GM23248 (cell line): ENCODE measurements at places on chromosomes 2 and 18.

DNA sequence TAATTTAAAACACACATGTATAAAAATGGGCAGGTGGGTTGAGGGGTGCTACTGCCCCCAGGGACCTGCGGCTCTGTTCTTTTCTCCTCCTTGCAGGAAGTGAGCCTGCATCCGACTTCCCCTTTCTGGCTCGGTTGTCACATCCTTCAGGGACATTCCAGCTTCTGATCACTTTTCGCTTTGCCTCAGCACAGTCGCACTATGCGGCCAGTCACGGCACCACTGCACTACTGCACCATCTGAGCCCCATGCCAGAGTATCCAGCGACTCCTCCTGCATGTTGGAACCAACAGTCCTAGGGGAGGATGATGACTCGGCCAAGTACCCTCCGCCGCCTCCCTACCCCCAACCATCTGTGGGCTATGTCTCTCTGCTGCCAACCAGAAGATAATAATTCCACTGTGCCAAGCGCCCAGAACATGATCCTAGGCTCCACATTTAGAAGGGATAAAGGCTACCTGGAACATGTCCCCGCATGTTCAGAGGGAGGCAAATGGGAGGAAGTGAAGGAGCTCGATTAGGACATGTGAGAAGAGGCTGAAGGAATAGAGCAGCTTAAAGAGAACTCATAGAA is 17.6 kb downstream of the CDC42EP3 start:
- DNase-seq = no peak

GRCh38 chr2:195388028-195388427 is 269.0 kb upstream of the SLC39A10 start:
- DNase-seq = no peak

GRCh38 chr2:14759082-14759481 is 126.6 kb downstream of the LRATD1 start:
- DNase-seq = no peak

DNA sequence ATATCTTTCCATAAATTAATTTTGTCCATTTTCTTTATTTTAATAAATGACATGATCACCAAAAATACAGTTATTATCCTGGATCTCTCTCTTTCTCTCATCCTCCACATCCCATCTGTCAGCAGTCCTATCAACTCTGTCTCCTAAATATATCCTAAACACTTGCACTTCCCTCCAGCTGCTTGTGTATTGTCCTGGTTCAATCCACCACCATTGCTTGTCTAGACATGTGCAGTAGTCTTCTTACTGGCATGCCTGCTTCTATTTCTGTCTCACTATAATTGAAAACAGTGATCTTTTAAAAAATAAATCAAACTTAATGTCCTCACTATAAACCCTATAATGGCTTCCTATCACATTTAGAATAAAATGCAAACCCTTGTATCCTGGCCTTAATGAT is 2168.6 kb upstream of the PIK3C3 start:
- DNase-seq = no peak

- DNase-seq = no peak
These were observed 89.9 kb upstream of the RANBP2 start for GRCh38 chr2:108629417-108629816.

- DNase-seq = no peak
These were observed 155.7 kb upstream of the TCF4 start for GRCh38 chr18:55743736-55744135.

- no peak for DNase-seq
These were observed 317.9 kb downstream of the STK39 start for GRCh38 chr2:167929484-167929883.

GRCh38 chr18:28163201-28163775 is 13.6 kb downstream of the CDH2 start:
- peak; percentile 81 for DNase-seq

DNA sequence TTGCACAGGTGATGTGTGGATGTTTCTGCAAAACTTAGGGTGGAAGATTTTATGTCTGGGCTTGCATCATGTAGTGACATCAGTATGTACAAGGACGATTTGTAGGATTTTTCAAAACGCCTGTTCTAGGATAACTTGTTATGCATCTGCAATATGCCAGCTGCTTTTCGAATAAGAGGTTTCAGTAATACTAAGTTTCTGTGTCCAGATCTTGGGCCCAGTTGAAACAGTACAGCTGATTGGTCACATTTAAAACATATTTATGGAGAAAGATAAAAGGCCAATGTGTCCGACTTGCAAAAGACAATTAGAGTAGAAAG is 1.2 kb downstream of the PTPN4 start:
- peak; percentile 64 for DNase-seq

DNA sequence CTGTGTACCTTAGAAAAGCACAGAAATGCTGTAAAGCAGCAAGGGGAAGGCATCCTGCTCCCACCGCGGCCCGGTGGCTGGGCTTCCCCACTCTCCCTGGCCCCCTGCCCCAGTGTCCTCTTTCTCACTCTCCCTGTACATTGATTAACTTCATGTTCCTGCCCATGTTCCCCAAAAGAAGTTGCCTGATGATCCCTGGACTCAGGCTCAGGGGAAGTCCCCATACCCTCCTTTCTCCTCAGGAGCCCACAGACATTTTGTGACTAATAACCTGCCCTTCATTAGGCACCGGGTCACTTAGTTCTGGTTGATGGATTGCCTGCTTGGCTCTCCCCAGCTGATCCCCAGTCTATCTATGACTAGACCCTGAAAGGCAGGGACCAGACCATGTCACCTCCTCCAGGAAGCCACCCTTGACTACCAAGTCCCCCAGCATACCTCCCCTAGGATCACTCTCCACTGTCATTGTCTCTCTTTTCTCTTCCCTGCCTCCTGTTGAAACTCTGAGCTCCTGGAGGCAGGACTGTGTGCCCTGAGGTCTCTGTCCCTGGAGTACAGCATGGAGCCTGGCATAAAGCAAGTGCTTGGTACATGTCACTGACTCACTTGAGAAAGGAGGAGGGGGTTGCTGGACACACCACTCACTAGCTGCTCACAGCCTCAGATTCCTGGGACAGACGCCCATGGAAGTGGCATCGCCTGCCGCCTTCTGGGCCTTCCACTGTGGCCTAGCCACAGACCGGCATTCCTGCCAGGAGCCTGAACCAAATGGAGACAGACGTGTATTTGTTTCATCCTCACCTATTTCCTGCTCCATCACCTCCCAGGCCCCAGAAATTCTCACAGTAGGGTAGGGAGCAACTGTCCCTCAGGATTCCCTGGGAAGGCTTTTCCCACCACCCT is 13.5 kb downstream of the MALL start:
- DNase-seq = peak; percentile 50

DNA sequence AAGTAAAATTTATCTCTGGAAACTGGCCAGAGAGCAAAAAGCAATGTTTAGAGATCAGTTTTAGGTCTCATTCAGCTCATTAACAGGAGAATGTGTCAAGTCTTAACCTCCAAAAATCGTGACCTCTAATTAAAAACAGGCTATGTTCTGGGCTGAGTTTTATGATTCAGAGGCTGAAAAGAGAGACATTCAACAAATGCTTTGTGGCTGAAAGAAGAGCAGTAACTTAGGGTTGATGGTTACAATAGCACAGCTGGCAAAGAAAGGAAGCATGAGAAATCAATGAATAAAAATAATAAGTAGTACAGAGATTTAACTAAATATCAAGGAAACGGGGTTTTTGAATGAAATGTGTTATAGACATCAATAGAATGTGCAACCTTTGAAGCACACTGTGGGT is 13.1 kb downstream of the TGIF1 start:
- peak; percentile 79 for DNase-seq

GRCh38 chr18:22624176-22624575 is 206.5 kb upstream of the CTAGE1 start:
- DNase-seq = no peak

- DNase-seq = no peak
These were observed 17.1 kb downstream of the PXDN start for GRCh38 chr2:1727101-1727771.

DNA sequence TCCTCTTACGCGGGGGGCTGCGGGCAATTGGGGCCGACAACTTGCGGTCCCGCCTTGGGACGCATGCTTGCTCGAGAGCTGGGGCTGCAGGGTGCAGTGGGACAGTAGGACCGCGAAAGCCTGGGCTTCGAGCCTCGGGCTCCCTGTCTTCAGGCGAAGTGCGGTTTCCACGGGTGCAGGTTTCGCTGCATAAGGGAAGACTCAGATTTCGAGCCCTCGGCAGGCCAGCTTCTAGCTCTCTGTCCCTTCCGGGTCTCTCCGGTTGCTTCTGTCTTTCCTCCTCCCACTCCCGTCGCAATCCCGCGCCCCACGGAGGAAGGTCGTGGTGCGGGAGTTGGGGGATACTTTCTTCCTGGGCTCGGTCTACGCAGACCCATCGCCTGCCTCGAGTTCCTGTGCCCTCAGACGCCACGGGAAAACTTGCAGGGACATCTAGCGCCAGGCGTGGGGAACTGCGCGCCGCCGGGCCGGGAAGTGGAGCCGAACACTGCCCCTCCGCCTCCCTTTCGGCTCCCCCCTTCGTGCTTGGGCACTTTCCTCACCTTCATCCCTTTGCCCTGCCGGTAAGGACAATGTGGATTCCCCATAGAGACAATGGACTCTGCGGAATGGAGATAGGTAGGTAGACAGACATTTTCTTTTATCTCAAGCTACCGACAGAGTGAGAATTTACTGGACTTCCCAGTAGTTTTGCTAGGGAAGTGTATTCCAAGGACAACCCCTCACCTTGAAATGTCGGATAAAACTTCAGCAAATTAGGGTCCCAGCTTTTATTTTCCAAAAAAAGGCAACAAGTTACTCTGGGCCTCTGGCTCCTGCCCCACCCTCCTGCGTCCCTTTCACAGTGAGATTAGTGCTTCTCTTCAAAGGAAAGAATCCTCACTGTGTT is 4.2 kb upstream of the HOXD13 start:
- peak; percentile 85 for DNase-seq

DNA sequence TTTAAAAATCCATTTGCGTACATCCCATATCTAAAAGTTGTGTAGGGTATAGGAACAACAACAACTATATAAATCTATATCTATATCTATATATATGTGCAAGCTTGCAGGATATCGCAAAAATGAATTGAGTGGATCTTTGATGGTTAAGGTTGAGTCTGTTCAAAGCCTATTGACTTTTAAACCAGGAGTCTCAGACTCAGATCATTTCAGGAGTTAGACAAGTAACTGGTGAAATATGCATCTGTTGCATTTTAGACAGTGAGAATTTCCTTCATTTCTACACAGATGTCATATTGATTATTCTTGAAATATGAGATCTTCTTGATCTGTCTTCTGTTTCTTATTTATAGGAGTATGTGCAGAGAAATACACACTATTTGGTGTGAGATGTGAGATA is 66.5 kb downstream of the PARD3B start:
- DNase-seq = no peak
